RPMI7951 (cell line): ENCODE measurements at places on chromosomes 12 and 14. TPM values are rescaled to one million over a fixed set of nuclear protein-coding genes. Genes with fewer than 3 reads are reported as not detected.

The RD3L gene
- not detected in 2 replicates for total RNA-seq

The RERGL gene
- not detected in 2 replicates for total RNA-seq

GRCh38 chr12:105888696-105889095 lies 250.1 kb downstream of the NUAK1 start:
- peak; percentile 64 for DNase-seq

- DNase-seq, result no peak
Observed at GRCh38 chr12:57881475-57881874, 34.9 kb upstream of the CTDSP2 start.

The LTB4R2 gene
- 0.72 and 0.88 TPM in 2 replicates for total RNA-seq

DNA sequence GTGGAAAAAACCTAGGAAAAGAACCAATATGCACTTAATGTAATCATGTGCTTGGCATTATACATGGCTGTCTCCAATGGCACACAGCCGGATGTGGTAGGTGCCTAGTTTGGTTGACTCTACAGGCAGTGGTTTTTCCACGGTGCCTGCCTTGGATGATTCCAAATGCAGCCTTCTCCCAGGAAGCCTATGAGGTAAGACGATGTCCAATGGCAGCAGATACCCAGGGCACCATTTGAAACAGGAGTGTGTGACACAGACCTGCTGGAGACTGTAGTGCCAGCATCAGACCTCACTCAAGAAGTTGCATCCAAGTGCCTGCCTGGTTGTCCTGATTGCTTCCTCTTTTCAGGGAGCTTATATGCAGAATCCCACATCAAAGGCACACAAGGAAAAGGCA lies 88.0 kb upstream of the VASH1 start:
- DNase-seq, result no peak

The REM2 gene
- 0.12 and 0.59 TPM in 2 replicates for total RNA-seq

DNA sequence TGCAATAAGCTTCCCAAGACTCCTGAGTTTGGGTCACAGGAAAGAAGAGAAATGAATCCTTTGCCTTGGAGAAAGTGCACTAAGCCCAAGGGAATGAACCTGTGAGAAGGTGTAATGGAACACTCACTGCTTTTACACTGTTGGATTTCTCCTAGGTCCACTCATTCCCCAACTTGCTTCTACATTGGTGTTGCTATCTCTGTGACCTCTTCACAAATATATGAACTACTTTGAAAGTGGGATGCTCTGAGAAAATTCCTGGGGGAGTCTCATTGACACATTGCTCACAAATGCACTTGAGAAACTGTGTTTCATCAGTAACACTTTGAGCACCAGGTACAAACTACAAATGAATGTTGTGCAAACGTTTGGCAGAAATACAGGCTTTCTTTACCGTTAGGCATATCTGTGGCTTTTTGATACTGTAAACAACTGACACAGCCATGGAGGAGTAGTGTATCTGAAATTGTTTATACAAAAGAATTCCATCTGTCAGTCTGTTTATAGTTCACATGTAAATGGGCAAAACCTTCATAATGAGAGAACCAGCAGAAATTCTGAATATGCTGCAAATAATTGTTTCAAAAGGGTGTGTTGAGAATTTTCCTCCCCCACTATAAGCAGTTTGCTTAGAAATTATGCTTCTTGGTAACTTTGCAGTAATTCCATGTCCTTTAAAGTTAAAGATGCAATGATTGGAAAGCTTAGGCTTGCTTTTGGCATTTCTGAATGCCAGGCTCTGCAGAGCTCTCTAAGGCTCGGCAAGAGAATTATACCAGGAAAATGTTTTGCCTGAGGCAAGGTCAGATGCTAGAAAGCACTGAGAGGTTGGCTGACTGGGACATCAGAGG lies 348.5 kb upstream of the DDHD1 start:
- peak; percentile 63 for DNase-seq
